HuH-7.5 (cell line): ENCODE measurements at places on chromosomes 2 and 18.

DNA sequence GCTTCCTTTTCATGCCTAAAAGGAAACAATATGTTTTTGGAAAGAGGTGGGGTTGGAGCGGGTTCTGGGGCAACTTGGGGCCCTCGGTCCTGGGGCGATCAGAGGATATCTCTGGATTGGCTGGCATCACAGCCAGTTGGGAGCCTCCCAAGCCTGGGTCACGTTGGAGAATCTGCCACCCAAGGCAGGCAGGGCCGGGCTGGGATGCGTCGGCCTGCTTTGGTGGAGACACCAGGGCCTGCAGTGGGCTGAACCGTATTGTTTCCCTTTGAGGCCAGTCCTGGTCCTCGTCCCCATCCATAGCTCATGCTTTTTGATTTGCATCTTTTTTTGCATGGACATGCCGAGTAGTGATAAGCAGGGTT lies 235.8 kb downstream of the ATAD2B start:
- no peak for DNase-seq

- DNase-seq: no peak
Measured at GRCh38 chr2:28333606-28334526, 58.8 kb upstream of the FOSL2 start.

- no peak for DNase-seq
Measured at GRCh38 chr2:153311432-153311831, 167.1 kb downstream of the RPRM start.

DNA sequence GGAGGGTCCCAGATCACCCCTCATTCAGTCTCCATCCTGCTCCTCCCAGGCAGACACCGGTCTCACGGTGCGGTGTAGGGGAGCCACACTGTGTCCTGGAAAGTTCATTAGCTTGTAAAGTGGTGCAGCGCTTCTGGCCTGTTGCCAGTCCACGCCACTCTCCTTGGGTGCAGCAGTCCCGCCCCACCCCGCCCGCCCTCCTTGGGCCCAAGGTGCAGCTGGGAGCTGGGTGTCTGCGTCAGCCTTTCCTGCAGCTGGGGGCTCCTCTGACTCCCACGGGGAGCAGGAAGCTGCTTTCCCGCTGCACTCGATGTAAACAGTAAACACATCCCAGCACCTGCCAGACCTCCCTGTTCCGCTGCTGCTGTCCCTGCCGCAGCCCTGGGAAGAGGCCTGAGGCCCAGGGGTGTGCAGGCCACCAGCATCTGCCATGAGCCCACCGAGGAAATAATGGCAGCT lies 53.8 kb upstream of the ASB18 start:
- DNase-seq: no peak

- DNase-seq: no peak
Measured at GRCh38 chr2:199589306-199589705, 131.6 kb upstream of the SATB2 start.

GRCh38 chr2:66301022-66301766 lies 133.7 kb upstream of the MEIS1 start:
- no peak for DNase-seq

- DNase-seq: no peak
Measured at GRCh38 chr2:64493788-64494187, 30.3 kb upstream of the AFTPH start.

- no peak for DNase-seq
Measured at GRCh38 chr2:34666821-34667220, 1067.7 kb upstream of the FAM98A start.

GRCh38 chr2:148619560-148620195 lies 24.9 kb upstream of the EPC2 start:
- DNase-seq: no peak

DNA sequence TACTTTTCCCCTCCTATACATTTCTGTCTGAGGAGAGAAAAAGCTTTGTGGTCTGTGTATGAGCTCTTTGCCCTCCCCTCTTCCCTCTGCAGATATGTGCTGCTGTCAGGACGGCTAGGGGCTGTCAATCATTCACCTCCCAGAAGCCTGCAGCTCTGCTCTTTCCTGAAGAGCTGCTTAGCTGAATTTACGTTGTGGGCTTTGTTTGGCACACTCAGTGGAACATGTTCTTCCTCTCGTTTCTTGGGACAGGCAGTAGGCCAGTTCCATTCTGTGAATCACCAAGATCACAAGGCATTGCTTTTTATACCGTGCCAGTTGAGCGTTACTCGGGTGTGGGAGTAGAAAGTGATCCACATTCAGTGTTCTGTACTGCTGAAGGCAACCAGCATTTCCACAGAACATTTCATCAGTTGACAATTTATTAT lies 136.7 kb downstream of the LAMA3 start:
- DNase-seq: no peak

GRCh38 chr2:143793381-143793780 lies 664.2 kb downstream of the ARHGAP15 start:
- DNase-seq: no peak

- DNase-seq: no peak
Measured at GRCh38 chr2:135845257-135845656, 8.3 kb upstream of the LCT start.

DNA sequence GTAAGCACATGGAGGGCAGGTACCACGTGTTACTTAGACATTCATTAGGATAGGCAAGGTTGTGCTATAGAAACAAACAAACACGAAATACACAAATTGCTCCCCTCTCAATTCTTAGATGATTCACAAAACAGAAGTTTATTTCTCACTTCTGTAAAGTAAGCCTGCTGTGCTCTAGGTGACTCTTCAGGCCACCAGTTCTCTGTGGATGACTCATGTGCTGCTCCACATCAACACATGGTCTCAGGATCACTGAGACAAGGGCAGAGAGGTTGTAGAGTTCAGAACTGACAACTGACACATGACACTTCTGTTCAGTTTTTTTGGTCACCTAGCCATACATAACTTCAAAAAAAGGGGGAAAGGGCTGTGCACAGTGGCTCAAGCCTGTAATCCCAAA lies 70.6 kb downstream of the DAW1 start:
- no peak for DNase-seq

- DNase-seq: no peak
Measured at GRCh38 chr18:49073437-49073836, 122.7 kb upstream of the SMAD7 start.
